ENCODE measurements at places on chromosomes 5 and 9.

DNA sequence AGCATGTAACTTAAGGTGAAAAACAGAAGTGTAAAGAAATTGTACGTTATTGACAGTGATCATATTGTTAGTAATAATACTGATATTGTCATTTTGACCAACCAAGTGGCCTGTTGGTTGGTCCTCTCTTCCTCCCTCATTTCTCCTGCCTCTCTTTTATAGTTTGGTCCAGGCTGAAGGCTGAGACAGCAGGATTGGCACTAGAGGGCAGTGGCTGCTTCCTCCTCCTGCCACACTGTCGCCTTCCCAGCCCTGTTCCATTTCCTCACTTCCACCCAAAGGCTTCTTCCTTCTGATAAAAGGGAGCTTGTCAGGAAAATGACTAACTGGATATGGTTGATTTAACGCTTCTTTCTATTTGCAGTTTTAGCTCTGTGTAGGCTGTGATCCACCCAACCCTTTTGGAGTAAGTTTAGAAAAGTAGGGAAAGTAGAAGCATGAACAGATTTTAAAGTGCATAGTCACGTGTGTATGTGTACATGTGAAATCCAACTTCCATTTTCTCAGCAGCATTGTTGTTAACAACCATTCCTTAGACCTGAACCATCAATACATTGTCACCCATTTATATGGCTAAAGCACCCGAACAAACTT, 35.6 kb downstream of the PTCD2 start:
- no peak for DNase-seq

DNA sequence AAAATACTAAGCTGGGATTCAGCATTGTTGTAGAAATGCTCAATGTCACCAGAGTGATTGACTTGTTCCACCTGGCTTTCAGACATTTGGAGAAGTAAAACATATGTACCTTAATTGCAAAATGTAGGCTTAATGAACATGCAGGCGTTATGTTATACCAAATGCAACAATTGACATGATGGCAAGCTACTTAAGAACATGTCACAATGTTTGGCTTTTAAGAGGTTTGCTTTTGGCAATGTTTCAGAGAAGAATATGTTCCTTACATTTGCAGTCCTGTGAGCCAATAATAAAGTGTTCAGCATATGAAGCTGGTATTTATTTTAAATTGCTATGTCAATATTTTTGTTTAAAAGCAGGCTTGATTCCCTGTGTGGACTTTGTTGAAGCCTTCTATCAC, 111.7 kb upstream of the NUDT12 start:
- DNase-seq, result no peak

GRCh38 chr5:163439092-163439425, 1.7 kb downstream of the CCNG1 start:
- DNase-seq, result no peak

GRCh38 chr5:172453206-172453985, 929 bp downstream of the SH3PXD2B start:
- no peak for DNase-seq

- no peak for DNase-seq
Measured at GRCh38 chr5:165871291-165871690, 2365.9 kb downstream of the MAT2B start.

DNA sequence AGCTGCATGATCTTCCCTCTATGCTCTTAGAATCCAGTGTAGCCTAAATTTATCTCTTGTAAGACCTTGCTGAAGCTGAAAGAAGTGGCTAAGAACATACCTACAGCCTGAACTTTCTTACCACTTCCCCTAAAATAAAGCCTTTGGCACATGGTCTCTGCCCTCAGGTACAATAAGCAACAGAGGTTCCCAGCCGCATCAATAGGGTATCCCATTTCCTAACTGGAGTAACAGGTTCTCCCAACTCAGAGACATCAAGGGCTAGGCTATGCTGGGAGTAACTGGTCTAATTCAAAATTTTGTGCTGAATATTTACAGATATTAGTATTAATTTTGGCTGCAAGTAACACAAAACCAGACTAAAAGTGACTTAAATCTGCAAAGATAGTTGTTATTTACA, 335.8 kb upstream of the TRPC7 start:
- no peak for DNase-seq

DNA sequence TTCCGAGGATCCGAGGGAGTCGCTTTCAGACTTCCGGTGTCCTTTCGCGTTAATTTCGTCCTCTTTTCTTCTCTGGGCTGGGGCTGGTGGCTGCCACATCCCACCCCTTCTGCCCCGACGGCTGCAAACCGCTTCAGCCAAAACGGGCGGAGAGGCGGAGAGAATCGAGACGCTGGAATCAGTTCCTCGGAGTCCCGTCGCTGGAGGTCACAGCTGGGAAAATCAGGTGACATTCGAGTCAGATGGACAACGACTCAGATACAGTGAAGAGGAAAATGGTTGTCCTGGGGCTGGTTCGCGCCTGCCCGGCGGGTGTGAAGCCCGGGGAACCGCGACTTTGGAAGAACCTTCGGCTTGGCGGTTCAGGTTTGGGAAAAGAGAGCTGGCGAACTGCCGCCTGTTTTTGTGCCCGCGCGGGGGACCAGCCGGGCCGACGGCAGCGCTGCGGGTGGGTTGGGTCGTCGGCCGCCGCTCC, 8.9 kb upstream of the NKX2-5 start:
- DNase-seq, result no peak

- DNase-seq, result no peak
Measured at GRCh38 chr5:138386290-138386689, 33.8 kb downstream of the KDM3B start.

DNA sequence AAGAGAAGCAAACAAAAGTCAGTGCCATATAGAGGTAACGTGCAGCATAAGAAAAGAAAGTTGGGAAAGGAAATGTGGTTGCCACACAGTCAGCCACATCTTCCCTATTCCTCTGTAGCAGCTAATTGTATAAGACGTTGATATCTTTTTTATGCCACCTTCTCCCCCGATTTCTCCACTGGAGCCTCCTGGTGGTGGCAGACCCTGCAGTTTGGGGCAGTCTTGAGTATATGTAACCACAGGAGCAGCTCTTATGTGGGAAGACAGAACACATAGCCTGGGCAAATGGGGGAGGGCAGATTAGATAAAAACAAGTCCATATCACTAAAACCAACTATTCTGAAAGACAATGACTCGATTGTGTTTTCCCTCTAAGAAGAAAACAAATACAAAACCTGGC, 99.7 kb downstream of the PLCXD3 start:
- no peak for DNase-seq

GRCh38 chr9:93246111-93246510, 62.2 kb downstream of the WNK2 start:
- no peak for DNase-seq

DNA sequence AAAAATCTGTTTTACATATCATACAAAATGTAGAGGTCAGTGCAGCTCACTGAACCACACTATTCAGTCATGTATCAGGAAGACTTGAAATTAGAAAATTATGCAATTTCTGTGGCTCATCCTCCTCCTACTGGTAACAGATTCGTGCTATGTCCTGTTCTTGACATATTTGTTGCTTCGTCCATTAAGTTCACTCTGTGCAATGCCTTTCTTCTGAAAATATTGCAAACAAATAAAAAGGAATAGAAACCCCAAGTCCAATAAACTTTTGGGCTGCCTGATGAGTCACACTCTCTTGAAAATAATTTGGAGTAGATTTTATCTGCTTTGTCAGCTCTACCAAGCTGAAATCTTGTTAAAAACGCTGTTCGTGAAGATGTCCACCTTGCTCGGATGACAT, 391.2 kb downstream of the RAB3C start:
- DNase-seq, result no peak

- DNase-seq, result no peak
Measured at GRCh38 chr5:121660142-121660541, 191.5 kb upstream of the FTMT start.

DNA sequence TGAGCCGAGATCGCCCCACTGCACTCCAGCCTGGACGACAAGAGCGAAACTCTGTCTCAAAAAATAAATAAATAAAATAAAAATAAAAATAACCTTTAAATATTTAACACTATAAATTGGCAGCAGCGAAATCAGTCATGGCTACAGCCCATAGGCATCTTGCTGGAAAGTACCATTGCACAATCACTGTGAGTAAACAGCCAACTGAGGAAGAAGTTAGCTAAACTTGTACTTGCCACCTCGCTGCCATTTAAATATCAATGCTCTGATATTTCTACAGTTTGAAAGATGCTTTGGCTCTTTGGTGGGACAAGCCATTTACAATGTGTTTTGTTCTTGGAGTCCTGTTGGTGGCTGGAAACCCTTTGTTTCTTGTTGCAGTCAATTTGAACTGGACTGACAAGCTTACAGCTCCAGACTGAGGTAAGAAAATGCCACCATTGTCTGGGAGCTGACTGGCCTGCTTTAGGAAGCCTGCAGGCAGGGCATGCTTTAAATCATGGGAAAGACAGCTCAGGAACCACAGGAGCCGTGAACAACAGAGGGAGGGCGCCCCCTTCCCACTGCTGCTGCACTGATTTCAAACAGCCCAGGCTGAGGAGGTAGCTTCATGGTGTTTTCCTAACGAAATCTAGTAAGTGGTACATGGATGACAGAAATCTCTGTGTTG, 322.8 kb upstream of the RFX3 start:
- no peak for DNase-seq

- DNase-seq, result no peak
Measured at GRCh38 chr5:126499278-126499677, 76.1 kb downstream of the GRAMD2B start.

DNA sequence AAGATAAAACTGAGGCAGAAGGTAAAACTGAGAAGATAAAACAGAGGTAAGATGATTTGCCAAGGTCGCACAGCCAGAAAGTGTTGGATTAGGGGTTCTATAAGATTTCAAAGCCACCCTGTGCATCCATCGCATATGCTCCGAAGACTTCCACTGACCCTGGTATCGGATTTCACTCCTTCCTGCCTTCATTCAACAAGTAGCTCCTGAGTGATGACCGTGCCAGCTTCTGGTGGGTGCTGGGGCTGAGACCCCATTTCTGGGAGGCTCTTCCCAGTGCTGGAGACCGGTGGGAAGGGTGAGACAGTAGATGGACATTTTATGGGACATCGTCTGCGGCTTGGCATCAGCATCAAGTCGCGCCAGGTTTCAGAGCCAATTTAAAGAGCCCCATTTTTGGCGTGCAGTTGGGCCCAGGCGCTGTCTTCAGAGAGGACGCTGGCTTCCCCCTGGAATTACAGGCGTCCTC, 53.7 kb upstream of the DAB2IP start:
- DNase-seq, result no peak

GRCh38 chr5:30438785-30439184, 754.7 kb upstream of the CDH6 start:
- no peak for DNase-seq

- DNase-seq, result no peak
Measured at GRCh38 chr9:109799792-109800191, 19.8 kb downstream of the PALM2AKAP2 start.

- no peak for DNase-seq
Measured at GRCh38 chr5:158458086-158458485, 599.1 kb upstream of the CLINT1 start.

DNA sequence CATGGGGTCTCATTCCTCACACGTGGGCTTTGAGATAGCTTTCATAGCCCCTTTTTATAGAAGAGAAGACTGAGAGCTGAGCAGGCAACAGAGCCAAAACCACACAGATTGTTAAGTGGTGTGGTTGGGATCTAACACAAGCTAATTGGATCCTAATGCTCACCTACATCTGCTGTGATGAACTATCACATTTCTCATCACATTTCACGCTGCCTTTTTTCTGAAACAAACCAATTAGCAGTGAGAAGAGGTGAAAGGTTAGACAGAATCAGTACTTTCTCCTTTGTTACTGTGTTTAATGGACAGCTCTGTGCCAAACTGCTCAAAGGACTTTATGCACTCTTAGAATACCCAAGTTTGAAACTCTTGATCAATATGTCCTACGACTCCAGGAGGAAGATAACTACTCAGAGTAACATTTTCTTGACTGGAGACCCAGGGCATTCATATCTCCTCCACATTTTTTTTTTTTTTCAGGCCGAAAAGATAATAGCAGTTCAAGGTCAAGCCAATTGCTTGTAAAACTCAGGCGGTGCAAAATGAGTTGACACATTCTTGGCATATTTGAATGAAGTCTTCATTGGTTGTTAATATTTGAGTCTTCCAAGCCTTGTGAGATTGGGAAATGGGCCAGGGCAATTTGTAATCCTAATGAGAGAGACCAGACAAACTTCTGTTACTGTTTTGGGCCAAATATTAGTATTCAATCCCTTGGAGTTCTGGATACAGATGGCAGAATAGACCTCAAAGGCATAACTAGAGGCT, 138.4 kb downstream of the KCTD16 start:
- DNase-seq, result no peak

DNA sequence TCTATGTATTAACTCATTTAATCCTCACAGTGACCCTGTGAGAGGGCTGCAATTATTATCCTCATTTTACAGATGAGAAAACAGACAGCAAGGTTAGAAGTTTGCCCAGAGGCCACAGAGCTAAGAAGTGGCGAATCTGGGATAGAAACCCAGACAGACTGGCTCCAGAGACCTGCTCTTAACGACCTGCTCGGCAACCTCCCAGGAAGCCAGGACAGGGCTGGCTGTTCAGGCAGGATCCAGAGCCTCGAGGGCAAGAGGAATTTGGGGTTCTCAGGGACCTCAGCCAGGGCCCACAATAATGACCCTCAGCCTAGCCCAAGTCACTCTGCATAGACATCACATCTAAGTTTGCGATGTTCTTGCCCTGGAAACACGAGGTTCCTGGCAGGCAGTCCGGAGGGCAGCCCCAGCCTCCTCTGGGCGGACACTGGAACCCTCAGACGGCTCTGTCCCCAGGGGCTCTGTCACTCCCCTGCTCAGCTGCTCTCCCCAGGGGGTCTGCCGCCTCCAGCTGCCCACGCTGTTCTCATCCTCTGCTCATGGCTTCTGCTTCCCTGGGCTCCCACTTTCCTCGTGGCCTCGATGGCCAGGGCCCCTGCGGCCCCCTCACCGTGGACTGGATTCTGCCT, 138.5 kb upstream of the ERCC6L2 start:
- DNase-seq, result no peak

DNA sequence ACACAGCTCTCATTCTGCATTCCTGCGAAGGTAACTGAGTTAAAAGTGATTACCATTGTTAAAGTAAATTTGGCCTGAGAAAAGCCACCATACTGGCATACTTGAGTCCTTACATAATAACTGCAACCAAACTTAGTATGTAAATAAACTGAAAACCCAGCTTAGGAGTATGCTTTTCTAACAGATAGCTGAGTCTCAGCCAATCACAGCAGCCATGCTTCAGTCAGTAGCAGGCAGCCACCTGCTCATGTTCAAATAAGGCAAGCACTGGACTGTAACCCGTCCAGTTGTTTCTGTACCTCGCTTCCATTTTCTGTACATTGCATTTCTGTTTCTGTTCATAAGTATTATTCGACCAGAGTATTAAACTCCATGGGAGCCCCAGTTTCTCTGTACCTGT, 58.6 kb downstream of the GCNT4 start:
- no peak for DNase-seq

- no peak for DNase-seq
Measured at GRCh38 chr5:92916036-92916435, 665.0 kb downstream of the NR2F1-AS1 start.

DNA sequence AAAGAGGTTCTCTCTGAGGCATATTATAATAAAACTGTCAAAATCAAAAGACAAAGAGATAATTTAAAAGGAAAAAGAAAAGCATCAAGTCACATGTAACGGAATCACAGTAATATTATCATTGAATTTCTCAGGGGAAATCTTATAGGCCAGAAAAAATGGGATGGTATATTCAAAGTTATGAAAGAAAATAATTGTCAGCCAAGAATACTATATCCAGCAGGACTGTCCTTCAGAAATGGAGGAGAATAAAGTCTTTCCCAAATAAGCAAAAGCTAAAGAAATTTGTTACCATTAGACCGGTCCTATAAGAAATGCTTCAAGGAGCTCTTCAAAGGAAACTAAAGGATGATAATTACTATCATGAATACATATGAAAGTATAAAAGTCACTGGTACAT, 342.0 kb upstream of the GRAMD2B start:
- no peak for DNase-seq

Measured in activated naive CD4-positive, alpha-beta T cell treated with anti-CD3 and anti-CD28 coated beads, Interleukin-2, amount 50 U/mL, for 16 hours (primary cell).